Epithelial cell of proximal tubule (primary cell): ENCODE measurements at places on chromosomes 5 and 9. TPM values are rescaled to one million over a fixed set of nuclear protein-coding genes. Genes with fewer than 3 reads are reported as not detected.

The PHF19 gene
- total RNA-seq: 86.2 and 122 TPM in 2 replicates

The GABRA1 gene
- total RNA-seq: not detected in 2 replicates

The IL3 gene
- not detected in 2 replicates for total RNA-seq

The ACTBL2 gene
- 2.2 and 2.3 TPM in 2 replicates for total RNA-seq

The NXNL2 gene
- 3.1 and 6.9 TPM in 2 replicates for total RNA-seq

DNA sequence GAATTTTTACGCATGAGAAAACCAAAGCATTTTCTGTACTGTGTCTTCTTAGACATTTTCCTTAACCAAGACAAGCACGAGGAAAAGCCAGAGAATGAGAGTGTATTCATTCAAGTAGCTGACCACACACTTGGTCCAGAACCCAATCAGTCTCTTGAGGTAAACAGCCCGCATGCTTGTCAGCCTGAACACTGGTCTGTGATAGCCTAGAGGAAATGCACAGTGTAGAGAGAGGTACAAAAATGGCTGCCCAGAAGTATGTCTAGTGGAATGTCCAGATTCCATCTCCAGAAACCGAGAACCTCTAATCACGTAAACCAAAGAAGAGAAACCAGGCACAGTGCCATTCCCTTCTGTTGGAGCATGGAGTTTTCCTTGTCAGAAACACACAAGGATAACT is 80.0 kb upstream of the SNX2 start:
- DNase-seq: no peak

DNA sequence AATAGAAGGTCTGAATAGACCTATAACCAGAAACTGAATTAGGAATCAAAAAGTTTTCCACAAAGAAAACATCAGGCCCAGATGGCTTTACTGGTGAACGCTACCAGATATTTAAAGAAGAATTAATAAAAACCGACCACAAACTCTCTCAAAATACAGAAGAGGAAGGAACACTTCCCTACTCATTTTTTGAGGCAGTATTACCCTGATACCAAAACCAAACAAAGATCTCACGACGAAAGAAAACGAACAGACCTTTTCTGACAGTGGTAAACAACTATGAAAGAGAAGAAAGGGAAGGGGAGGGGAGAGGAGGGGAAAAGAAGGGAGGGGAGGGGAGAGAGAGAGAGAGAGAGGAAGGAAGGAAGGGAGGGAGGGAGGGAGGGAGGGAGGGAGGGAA is 13.5 kb downstream of the B4GALT1 start:
- no peak for DNase-seq

- peak; percentile 40 for DNase-seq
Observed at GRCh38 chr5:91937121-91937520, 554.0 kb upstream of the ARRDC3 start.

DNA sequence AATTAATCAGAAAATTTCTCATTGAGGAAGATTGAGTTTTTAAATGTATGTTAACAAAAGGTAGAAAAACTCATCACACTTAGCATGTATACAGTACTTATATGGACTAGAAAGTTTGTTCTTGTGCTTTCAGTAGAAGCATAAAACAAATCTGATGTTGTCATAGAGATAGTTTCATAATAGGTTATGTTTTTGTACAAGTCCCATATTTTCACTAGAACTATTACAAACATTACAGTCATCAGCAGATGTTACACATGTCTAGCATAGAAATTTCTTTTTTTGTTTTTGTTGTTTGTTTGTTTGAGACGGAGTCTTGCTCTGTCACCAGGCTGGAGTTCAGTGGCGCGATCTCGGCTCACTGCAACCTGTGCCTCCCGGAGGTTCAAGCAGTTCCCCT is 131.4 kb downstream of the COMMD10 start:
- DNase-seq: no peak

DNA sequence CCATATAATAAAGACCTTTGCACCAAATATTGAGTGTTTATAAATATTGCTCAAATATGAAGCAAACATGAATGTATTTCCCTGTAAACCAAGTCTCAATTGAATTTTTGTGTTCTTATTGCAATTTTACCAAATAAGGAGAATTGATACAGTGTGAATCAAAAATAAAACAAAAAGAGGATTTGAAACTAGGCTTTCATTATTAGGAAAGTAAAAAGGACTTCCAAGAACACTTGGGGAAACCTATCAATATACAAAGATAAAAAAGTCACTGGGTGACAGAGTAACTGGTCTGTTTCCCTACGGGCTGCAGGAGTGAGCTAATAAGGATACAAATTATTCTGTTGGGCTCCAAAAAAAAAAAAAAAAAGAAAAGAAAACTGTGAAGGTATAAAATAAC is 44.8 kb upstream of the SNX2 start:
- DNase-seq: no peak

DNA sequence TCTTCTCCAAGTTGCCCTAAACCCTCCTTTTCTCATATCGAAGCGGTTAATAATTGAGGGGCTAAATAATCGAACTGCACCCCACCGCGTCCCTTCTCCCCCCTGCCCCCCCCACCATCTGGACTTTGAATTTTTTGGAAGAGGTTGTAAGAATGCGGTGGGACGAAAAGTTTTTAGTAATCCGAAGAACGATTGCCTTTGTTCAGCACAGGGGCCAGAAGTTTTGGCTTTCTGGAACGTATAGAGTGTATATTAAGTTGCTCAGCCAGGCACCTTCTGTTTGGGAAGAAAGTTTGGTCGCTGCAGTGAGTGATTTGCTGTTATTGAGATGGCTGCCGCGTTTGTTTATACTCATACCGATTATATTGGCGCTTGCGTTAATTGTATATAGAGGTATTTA is 518 bp downstream of the ERBIN start:
- DNase-seq: no peak

- no peak for DNase-seq
Observed at GRCh38 chr9:69172895-69173294, 1.2 kb upstream of the TJP2 start.

DNA sequence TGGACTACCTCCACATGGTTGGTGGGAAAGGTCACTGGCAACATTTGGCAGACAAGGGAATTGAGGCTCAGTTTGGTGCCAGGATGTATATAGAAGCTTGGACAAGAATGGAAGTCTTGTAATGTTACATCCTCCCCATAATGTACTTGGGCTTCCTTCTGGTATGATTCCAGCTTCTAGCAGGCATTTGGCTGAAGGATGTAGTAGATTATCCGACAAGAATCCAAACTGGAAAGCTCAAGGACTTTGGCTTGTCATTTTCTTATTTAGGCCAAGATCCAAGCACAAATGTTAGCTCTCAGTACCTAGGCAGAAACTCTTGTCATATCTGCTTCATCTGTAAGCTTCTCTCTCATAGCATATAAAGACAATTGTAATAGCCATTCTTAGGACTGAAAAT is 209.1 kb downstream of the MAPKAP1 start:
- no peak for DNase-seq

DNA sequence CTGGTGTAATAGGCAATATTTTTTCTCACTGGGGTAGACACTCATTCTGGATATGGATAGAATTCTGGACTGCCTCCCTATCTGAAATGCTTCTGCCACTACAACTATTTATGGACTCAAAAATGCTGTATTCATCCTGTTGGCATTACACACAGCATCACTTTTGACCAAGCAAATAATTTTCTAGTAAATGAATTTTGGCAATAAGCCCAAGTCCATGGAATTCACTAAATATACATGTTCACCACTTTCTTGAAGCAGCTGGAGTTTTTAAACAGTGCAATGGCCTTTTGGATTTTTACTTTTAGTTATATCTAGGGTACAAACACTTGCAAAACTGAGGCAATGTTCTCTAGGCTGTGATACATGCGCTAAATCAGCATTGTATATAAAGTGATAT is 724.9 kb upstream of the EDIL3 start:
- no peak for DNase-seq

DNA sequence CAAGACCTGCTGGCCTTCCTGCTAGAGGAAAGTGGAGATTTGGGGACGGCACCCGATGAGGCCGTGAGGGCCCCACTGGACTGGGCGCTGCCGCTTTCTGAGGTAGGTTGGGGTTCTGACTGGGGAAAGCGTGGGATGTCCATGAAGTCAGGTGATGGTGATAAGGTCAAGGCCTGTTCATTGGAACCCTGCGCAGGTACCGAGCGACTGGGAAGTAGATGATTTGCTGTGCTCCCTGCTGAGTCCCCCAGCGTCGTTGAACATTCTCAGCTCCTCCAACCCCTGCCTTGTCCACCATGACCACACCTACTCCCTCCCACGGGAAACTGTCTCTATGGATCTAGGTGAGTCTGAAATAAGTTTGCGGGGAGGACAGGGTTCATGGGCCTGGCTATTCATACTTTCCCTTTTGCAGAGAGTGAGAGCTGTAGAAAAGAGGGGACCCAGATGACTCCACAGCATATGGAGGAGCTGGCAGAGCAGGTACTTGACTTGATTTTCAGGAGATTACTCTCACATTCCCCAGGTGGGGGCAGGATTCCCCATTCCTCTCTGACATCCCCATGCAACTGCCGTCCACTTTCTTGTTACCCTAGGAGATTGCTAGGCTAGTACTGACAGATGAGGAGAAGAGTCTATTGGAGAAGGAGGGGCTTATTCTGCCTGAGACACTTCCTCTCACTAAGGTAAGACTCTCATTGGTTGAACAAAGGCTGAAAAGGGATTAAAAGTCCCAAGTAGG is 505 bp downstream of the CREB3 start:
- no peak for DNase-seq

GRCh38 chr5:166058660-166059059 is 2232.8 kb upstream of the WWC1 start:
- DNase-seq: no peak

DNA sequence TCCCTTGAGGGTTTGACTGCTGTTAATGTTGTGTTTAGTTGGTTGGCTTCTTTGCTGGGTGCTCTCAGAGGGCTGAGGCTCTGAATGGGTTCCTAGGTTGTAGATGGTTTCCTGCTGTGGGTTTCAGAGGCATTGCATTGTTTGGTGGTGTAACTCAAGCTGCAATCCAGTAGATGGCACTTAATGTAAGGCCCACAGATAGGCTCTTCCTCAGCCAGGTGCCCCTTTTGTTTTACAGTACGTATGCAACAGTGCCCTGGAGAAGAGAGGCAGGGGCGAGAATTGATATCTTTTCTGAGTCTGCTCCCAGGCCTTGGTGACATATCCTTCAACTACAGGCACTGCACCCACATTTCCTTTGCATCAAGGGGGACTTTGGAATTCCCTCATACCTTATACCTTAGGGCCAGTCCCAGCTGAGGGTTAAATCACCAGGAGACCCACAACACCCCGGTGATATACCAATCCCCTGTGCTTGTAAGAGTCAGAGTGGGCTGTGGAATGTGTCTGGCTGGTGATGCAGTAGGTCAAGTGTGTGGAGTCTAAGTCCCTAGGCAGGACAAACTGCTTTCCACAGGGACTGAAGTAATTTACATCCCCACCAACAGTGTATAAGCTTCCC is 7.0 kb upstream of the UGT3A2 start:
- DNase-seq: no peak

- no peak for DNase-seq
Observed at GRCh38 chr9:73531051-73531532, 379.4 kb downstream of the ANXA1 start.

DNA sequence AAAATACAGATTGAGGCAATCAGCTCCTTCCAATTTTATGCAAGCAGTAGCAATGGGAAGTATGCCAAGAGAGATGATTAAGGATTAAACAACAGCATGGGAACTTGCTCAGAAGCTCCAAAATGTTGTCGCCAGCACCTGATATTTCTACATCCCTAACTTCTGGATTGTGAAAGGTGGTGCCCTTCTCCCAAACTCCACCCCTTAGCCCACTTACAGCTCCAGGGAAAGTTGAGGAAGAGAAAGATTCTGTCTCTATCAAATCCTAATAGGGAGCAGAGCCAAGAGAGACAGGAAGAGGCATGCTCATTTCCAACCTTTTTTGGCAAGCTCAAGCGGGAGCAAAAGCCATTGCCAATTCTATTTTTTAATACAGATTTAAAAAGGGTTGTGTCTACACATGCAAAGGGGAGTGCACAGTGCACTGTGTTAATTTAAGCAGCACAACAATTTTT is 92.4 kb upstream of the NR3C1 start:
- DNase-seq: no peak

DNA sequence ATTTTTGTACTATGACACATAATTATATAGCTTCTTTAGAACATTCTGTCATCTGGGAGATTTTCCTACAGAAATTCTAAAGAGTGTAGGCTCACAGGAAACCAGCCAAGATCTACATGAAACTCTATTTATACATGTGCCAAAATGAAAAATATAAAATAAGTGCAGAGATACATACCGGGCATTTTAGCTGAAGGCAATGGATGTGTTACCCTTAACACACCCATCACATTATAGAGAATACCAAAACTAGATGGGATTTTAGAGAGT is 125.9 kb downstream of the TRIM32 start:
- no peak for DNase-seq

GRCh38 chr5:137666901-137667300 is 69.0 kb downstream of the KLHL3 start:
- no peak for DNase-seq

DNA sequence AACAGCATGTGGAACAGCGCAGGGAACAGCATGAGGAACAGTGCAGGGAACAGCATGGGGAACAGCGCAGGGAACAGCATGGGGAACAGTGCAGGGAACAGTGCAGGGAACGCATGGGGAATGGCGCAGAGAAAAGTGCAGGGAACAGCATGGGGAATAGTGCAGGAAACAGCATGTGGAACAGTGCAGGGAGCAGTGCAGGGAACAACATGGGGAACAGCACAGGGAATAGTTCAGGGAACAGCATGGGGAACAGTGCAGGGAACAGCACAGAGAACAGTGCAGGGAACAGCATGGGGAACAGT is 2.0 kb downstream of the LCN8 start:
- no peak for DNase-seq

DNA sequence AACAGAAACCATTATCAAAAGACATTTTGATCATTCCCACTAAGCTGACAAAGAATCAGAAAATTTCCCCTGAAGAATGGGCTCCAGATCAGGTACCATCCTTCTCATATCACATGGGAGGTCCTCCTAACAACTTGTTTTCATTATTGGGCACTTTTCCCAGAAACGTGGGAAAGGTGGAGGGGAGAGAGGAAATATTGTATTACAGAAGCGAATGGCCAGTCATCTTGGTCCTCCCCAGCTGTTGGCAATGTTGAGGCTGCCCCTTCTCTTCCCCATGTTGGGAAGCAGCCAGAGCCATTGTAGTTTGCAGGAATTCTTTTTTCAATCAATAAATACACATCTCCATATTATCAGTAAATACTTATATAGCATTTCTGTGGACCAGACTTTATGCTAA is 126.2 kb upstream of the ZNF608 start:
- DNase-seq: no peak

DNA sequence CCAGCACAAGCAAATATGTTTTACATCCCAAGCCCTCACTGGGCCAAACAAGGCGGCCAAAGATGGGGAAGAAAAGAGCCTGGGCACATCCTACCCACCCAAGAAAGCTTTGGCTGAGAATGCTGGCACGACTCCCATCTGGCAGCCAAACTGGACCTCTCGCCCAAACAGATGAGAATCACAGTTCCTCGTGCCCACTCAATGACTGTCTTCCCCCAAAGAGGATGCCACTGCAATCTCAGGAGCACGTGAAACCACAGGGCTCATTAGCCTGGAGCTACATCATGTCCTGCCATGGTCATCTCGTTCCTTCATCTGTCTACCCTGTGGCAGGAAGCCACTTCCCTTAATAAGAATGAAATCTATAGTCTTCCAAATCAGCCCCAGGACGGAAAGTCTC is 536.8 kb downstream of the BNC2 start:
- no peak for DNase-seq
